ENCODE measurements at places on chromosomes 7 and 10.

DNA sequence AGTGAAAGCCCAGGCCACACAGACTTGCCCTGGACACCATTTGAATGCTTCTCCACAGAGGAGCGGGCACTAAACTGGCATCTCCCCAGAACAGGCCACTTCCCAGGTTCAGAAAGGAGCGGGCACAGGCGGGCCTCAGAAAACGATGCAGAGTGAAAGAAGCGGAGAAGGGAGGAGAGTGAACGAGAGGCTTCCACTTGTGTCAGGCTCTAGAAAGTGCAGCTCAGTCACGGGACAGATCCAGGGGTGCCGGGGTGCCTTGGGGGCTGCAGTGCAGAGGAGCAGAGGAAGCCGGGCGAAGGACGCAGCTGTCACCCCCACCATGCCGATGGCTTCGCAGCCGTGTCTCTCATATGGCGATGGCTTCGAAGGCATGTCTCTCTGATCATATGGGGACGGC lies 26.1 kb upstream of the PRKAR1B start:
- DNase-seq: no peak
- H3K4me3 ChIP-seq: no peak overlapping the region
- no peak overlapping the region for H3K27ac ChIP-seq
- H3K4me1 ChIP-seq: peaks cover 14% of the 10 kb centered on the region
- H3K27me3 ChIP-seq: no peaks in the 10 kb centered on the region

GRCh38 chr7:122885583-122886356 lies 490 bp downstream of the CADPS2 start:
- H3K4me1 ChIP-seq: peaks cover 28% of the 10 kb centered on the region
- no peaks in the 10 kb centered on the region for H3K27me3 ChIP-seq
- no peak for DNase-seq
- peak overlapping the region; percentile 95 for H3K4me3 ChIP-seq
- no peaks in the 10 kb centered on the region for H3K36me3 ChIP-seq

- no peak overlapping the region for H3K4me3 ChIP-seq
- no peak for DNase-seq
- no peaks in the 10 kb centered on the region for H3K4me1 ChIP-seq
These were observed 103.2 kb downstream of the MAD1L1 start for GRCh38 chr7:2129323-2130095.

DNA sequence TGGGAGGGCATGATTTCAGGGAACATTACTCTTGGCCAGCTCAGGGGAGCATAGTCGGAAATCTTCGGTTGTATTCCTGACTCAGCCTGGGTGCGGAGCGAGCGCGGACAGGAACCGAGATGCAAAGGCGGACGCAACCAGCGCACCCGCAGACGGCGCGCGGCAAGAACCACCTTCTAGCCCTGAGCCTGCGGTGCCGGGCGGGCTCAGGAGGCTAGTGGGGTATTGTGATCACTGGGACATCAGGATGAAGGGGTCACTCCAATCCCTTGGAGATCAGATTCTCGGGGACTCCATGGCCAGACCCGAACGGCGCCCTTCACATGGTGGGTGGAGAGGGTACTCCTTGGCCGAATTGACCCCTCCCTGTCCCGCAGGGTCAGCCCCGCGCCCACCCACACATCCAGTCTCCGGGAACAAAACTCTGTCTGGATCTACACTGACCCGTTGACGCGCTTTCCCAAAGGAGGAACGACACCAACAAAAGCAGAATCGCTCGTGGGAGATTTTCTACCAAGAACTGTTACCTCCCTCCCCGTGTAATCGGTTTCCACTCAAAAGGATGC lies 730.5 kb downstream of the ZWINT start:
- H3K4me3 ChIP-seq: peak overlapping the region; percentile 67
- no peaks in the 10 kb centered on the region for H3K27me3 ChIP-seq
- H3K36me3 ChIP-seq: no peaks in the 10 kb centered on the region
- DNase-seq: no peak

GRCh38 chr7:31114593-31115343 lies 62.7 kb downstream of the ADCYAP1R1 start:
- DNase-seq: no peak
- no peaks in the 10 kb centered on the region for H3K4me1 ChIP-seq
- H3K36me3 ChIP-seq: no peaks in the 10 kb centered on the region
- H3K27me3 ChIP-seq: no peaks in the 10 kb centered on the region

DNA sequence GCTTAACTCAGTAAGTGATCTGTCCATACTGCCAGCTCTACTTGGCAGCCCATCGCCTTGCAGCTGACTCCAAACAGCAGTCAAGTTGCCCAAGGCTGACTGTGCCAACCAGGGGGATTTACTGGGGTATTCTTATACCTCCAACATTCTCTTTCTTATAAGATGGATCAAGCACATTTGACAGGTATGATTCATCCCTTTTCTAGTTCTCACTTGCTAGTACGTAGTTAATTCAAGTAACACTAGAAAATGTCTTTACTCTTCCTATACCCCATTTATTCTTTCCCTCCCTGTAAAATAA lies 77.0 kb downstream of the SLC25A13 start:
- no peaks in the 10 kb centered on the region for H3K36me3 ChIP-seq
- H3K27me3 ChIP-seq: no peaks in the 10 kb centered on the region
- no peak for DNase-seq
- H3K4me3 ChIP-seq: no peak overlapping the region
- H3K4me1 ChIP-seq: peaks cover 18% of the 10 kb centered on the region

DNA sequence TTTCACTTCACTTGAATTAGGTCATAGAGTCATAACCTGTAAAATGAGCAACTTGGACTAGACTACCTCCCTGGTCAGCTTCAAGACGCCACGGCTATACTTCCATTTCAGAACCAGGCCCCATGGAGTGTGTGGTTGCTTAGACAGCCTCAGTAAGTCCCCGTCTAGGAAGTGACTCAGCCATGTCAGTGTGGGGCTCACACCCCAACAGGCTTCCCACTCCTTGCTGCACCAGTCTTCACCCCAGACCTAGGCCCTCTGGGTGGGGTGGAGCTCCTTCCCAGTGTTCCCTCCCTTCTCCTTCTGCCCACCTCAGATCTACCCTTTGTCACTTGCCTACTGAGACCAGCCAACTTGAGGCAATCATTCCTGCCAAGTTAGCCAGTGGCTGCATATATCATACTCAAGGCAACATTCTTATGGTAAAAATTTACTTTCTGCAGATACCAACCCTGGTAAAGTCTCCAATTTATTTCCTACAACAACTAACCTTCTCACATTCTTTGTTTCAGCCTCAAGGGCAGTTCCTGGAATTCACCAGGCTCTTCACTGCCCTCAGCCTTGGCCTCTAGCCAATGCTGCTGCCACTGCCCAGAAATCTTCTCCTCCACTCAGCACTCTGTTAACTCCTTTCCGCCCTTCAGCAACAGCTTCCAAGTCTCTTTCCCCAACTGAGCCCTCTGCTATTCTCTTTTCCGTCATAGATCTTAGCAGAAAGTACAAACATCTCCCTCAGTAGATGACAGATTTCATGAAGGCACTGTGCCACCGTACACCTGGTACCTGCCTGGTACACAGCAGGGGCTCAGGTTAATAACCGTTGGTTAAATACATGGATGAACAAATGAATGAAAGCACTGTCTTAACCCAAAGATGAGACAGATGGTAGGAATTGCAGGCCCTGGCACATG lies 31.3 kb upstream of the ZNRF2 start:
- H3K27me3 ChIP-seq: no peaks in the 10 kb centered on the region
- DNase-seq: peak; percentile 21
- no peaks in the 10 kb centered on the region for H3K36me3 ChIP-seq
- H3K27ac ChIP-seq: no peak overlapping the region
- H3K4me1 ChIP-seq: peaks cover 25% of the 10 kb centered on the region

DNA sequence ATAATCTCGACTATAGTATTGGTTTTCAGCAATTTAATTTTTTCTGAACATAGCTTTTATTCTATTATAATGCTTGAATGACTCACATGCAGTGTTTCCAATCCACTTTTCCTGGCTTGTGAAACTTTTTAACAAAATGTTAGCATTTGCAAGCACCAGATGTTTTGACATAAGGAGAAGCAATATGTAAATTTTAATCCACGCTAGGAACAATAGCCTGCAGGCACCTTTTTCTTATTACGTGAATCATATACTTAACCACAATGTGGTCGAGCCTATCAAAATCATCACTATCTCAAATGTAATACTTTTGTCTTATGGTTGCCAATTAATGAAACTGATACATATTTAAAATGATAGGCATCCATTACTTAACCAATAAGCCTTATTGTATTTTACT lies 97.1 kb downstream of the TFEC start:
- no peaks in the 10 kb centered on the region for H3K36me3 ChIP-seq
- H3K27ac ChIP-seq: no peak overlapping the region
- DNase-seq: no peak
- H3K4me3 ChIP-seq: no peak overlapping the region
- H3K27me3 ChIP-seq: no peaks in the 10 kb centered on the region
- no peaks in the 10 kb centered on the region for H3K4me1 ChIP-seq

DNA sequence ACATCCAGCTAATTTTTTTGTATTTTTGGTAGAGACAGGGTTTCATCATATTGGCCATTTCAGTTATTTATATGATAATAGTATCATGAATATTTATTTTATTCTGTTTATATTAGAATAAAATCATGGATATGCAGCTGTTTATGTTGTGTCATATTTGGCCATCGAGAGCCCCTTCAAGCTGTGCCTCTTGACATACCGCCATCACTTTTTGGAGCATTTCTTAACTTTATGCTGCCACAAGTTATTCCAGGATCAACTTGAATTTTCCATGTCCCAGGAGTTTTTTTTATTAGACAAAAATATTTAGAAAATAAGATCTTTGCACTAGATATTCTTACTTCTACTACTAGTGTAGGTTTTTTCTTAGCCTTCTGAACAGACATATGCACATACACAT lies 1067.0 kb upstream of the LRRTM3 start:
- H3K27me3 ChIP-seq: no peaks in the 10 kb centered on the region
- H3K27ac ChIP-seq: no peak overlapping the region
- no peak overlapping the region for H3K4me3 ChIP-seq
- no peaks in the 10 kb centered on the region for H3K36me3 ChIP-seq

GRCh38 chr10:95513941-95514392 lies 47.2 kb downstream of the SORBS1 start:
- peak overlapping the region; percentile 87 for H3K27ac ChIP-seq
- H3K36me3 ChIP-seq: peaks cover 3% of the 10 kb centered on the region
- H3K4me3 ChIP-seq: peak overlapping the region; percentile 36
- H3K4me1 ChIP-seq: peaks cover 83% of the 10 kb centered on the region
- no peaks in the 10 kb centered on the region for H3K27me3 ChIP-seq
- DNase-seq: peak; percentile 45

GRCh38 chr7:6123843-6124242 lies 92.7 kb downstream of the ANKRD61 start:
- no peaks in the 10 kb centered on the region for H3K27me3 ChIP-seq
- H3K27ac ChIP-seq: no peak overlapping the region
- H3K4me1 ChIP-seq: no peaks in the 10 kb centered on the region
- peaks cover 43% of the 10 kb centered on the region for H3K36me3 ChIP-seq
- DNase-seq: no peak
- H3K4me3 ChIP-seq: no peak overlapping the region

GRCh38 chr7:88218836-88219605 lies 817 bp downstream of the SRI start:
- H3K4me1 ChIP-seq: peaks cover 13% of the 10 kb centered on the region
- H3K27me3 ChIP-seq: no peaks in the 10 kb centered on the region
- H3K27ac ChIP-seq: peak overlapping the region; percentile 86
- H3K4me3 ChIP-seq: peak overlapping the region; percentile 92

- no peaks in the 10 kb centered on the region for H3K36me3 ChIP-seq
- peaks cover 8% of the 10 kb centered on the region for H3K27me3 ChIP-seq
- H3K27ac ChIP-seq: no peak overlapping the region
- no peak overlapping the region for H3K4me3 ChIP-seq
These were observed 3.2 kb downstream of the CYP26A1 start for GRCh38 chr10:93076871-93077270.
